ENCODE measurements at places on chromosomes 7 and 10. TPM values are rescaled to one million over a fixed set of nuclear protein-coding genes. Genes with fewer than 3 reads are reported as not detected.

GRCh38 chr7:27205325-27206280 is 5.7 kb upstream of the HOXA13 start:
- DNase-seq: no peak

DNA sequence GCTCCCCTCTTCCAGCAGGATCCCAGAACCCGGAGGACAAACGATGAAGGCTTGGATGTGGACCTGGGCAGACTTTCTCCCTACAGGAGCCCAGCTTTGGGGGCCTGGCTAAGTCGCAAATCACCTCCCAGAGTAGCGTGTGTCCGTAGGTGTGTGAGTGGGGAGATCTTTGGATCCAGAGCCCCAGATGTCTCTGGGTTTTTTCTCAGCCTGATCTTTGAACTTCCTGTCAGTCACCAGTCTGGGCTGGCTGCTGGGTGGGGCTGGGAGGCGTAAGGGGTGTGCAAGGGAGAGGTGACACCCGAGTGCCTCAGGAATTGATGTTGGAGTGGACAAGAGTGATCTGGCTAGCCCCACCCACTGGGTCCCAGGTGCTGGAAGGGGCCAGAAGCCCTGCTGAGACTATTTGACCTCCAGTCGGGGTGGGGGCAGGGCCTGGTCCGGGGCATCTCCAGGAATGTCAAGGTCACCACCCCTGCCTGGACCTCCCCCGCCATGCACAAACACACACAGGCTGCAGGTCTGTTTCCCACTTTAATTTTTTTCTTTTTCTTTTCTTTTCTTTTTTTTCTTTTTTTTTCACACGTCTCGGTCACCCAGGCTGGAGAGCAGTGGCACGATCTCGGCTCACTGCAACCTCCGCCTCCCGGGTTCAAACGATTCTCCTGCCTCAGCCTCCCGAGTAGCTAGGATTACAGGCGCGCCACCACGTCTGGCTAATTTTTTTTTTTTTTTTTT is at the start of gene MOGAT3:
MOGAT3 (minus strand) TSS at position 175 of the 738 bp plus-strand sequence. CDS start 182 bp downstream, outside the sequence.
- DNase-seq: no peak

GRCh38 chr7:35617041-35617440 is 77.9 kb downstream of the HERPUD2 start:
- no peak for DNase-seq

DNA sequence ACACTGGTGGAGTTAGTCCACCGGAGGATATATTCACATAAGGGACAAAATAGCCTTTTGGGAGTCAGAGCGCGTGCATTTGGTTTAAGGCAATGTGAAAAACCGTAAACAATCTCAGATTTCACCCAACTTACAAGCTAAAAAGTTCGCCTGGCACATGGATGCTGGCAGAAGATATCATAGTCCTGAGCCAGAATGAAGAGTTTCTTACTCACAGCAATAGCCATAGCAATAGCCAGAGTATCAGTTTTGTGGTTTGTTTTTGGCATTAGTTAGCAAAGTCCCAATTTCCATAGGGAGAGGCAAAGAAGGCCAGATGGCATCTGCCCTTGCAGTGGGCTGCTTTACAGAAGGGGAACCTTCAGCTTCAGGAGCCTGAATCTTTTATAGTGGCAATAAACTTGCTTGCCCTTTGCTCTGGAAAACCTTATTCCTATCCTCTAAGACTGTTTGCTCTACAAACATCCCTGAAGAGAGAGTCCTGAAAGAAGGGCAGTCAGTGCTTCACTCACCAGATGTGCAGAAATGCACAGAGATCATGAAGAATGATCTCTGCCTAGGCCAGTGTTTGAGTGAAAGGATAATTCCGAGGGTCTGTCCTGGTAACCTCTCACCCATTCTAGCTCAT is 28.7 kb upstream of the RSBN1L start:
- DNase-seq: no peak

LRIT1 gene
- not detected for total RNA-seq

GPR141 gene
- total RNA-seq: 0.77 TPM

ZNF862 gene
- 9.4 TPM for total RNA-seq

PPP1R17 gene
- not detected for total RNA-seq
